ENCODE measurements at places on chromosomes 1 and 21.
A peak's percentile ranks its signal among the peaks of the same experiment; 100 is the strongest.

- DNase-seq: no peak
- H3K27me3 ChIP-seq: no peaks in the 10 kb centered on the region
- no peak overlapping the region for H3K4me3 ChIP-seq
- no peaks in the 10 kb centered on the region for H3K36me3 ChIP-seq
Observed at GRCh38 chr1:67679691-67680090, 5.3 kb upstream of the GADD45A start.

- peaks cover 81% of the 10 kb centered on the region for H3K27me3 ChIP-seq
- DNase-seq: peak; percentile 67
- H3K27ac ChIP-seq: no peak overlapping the region
- no peaks in the 10 kb centered on the region for H3K4me1 ChIP-seq
- H3K36me3 ChIP-seq: no peaks in the 10 kb centered on the region
- no peak overlapping the region for H3K4me3 ChIP-seq
Observed at GRCh38 chr1:3069491-3070308, 697 bp downstream of the PRDM16 start.

DNA sequence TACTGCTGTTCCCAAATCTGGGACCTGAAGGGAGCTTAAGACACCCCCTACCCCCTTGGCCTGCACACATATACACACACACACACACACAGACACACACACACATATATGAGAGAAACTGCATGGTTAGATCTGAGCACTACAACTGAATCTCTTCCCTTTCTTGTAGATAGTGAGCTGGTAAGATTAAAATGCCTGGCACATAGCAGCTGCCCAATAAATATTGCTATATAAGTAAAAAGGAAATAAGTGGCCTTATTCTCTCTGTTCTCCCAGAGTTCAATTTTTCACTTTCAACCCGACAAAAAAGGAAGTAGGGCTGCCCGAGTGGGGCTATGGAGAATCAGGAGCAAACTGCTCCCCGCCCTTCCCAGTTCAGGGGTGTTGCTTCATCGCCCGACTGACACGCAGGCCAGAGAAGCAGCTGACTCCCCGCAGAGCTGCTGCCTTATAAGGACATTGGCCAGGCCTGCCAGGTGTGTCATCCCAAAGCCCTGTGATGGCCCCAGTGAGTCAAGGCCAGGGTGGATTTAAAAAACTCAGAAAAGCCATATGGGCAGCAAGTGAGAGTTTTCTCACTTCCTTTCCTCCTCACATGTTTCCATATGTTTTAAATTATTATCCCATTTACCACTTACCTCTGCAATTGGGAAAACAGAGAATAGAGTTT, 106.5 kb upstream of the SLC44A3 start:
- no peaks in the 10 kb centered on the region for H3K4me1 ChIP-seq
- no peak overlapping the region for H3K27ac ChIP-seq
- DNase-seq: peak; percentile 94
- H3K36me3 ChIP-seq: no peaks in the 10 kb centered on the region
- no peak overlapping the region for H3K4me3 ChIP-seq

DNA sequence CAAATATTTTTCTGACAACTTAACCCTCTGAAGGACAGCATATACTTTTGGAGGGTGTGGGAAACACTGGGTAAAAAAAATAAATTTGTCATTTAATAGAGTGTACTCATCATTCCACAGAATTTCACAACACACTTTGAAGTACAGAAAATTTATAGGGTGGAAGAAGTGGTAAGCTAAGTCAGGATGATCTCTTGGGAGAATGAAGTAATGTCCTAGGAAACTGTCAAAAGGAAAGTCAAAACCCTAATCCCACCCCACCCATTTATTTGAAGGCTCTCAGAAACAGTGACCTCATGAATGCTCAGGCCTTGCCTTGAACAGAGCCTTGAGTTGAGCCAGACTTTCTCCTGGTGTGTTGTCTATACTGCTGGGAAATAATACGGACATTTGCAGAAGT, 7.3 kb upstream of the UAP1 start:
- no peaks in the 10 kb centered on the region for H3K27me3 ChIP-seq
- H3K4me3 ChIP-seq: no peak overlapping the region
- DNase-seq: no peak

GRCh38 chr21:36134803-36135390, at the start of gene CBR3:
Gene CBR3 (plus strand): TSS chr21:36135079. CDS start chr21:36135193, 114 bp downstream.
- peak within 1 kb of the TSS; percentile 42 for H3K4me3 ChIP-seq
- DNase-seq: peak; percentile 12
- H3K4me1 ChIP-seq: no peaks in the 10 kb centered on the region
- peaks cover 9% of the 10 kb centered on the region for H3K27me3 ChIP-seq

GRCh38 chr1:4585216-4585615, 69.2 kb upstream of the AJAP1 start:
- H3K36me3 ChIP-seq: no peaks in the 10 kb centered on the region
- DNase-seq: peak; percentile 39
- no peak overlapping the region for H3K4me3 ChIP-seq
- no peak overlapping the region for H3K27ac ChIP-seq
- H3K4me1 ChIP-seq: no peaks in the 10 kb centered on the region

DNA sequence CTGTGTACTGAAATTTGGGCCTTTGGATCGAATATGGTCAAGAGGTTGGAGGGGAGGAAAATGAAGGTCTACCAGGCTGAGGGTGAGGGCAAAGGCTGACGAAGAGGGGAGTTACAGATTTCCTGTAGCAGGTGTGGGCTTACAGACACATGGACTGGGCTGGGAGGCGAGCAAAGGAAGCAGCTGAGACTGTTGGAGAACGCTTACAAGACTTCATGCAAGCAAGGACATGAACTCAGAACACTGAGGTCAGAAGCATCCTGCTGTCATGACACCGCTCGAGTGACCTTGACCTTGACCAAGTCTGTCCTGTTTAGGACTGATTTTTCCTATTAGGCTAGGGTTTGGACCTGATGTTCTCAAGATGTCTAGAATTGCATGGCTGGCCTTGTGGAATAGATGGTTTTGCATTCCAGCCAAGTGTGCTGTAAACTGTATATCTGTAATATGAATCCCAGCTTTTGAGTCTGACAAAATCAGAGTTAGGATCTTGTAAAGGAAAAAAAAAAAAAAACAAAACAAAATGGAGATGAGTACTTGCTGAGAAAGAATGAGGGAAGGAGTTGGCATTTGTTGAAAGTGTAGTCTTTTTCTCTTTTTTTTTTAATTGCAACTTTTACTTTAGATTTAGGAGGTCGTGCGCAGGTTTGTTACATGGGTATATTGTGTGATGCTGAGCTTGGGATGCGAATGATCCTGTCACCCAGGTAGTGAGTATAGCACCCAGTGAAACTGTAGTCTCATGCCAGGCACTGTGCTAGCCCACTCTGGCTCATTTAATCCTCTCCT, 5.8 kb downstream of the ELF3 start:
- no peaks in the 10 kb centered on the region for H3K36me3 ChIP-seq
- DNase-seq: no peak
- H3K27me3 ChIP-seq: no peaks in the 10 kb centered on the region
- H3K27ac ChIP-seq: no peak overlapping the region
- no peak overlapping the region for H3K4me3 ChIP-seq
- H3K4me1 ChIP-seq: peaks cover 9% of the 10 kb centered on the region

- H3K4me3 ChIP-seq: no peak overlapping the region
- H3K27ac ChIP-seq: no peak overlapping the region
- no peaks in the 10 kb centered on the region for H3K36me3 ChIP-seq
- no peaks in the 10 kb centered on the region for H3K27me3 ChIP-seq
- DNase-seq: peak; percentile 90
Observed at GRCh38 chr1:5745800-5746610, 246.2 kb downstream of the NPHP4 start.

DNA sequence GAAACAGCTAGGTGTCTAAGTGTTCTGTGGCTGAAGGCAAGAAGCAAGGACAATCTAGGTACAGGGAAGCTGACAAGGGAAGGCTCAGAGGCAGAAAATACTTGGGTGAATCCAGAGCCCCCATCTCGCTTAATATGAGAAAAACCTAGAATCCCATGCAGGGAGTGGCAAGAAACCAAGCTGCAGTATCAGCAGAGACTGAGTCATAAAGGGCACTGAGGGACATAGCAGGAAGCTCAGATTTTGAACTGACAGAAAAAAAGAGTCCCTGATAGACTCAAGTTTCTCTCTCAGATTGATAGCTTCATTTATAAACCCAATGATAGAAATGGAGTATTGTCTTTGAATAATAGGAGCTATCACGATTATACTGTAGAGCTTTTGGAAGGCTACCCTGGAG, 77.3 kb upstream of the KCNJ15 start:
- no peak for DNase-seq
- H3K27ac ChIP-seq: no peak overlapping the region
- no peak overlapping the region for H3K4me3 ChIP-seq
- H3K36me3 ChIP-seq: no peaks in the 10 kb centered on the region
- no peaks in the 10 kb centered on the region for H3K4me1 ChIP-seq
